Activated naive CD4-positive, alpha-beta T cell (primary cell): ENCODE measurements at places on chromosomes 7 and 10.

DNA sequence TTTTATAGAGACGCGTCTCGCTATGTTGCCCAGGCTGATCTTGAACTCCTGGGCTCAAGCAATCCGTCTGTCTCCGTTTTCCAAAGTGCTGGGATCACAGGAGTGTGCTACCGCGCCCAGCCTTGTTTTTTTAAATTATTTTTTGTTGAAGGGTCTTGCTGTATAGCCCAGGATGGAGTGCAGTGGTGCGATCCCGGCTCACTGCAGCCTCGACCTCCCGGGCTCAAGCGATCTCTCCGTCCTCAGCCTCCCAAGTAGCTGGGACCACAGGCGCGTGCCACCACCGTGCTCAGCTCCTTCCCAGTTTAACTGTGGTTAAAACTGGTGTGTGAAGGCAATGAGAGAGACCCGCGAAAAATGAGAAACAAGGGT is 11.0 kb upstream of the HNRNPF start:
- no peak for DNase-seq

- DNase-seq = no peak
Observed at GRCh38 chr7:41334071-41334862, 368.6 kb downstream of the INHBA start.

DNA sequence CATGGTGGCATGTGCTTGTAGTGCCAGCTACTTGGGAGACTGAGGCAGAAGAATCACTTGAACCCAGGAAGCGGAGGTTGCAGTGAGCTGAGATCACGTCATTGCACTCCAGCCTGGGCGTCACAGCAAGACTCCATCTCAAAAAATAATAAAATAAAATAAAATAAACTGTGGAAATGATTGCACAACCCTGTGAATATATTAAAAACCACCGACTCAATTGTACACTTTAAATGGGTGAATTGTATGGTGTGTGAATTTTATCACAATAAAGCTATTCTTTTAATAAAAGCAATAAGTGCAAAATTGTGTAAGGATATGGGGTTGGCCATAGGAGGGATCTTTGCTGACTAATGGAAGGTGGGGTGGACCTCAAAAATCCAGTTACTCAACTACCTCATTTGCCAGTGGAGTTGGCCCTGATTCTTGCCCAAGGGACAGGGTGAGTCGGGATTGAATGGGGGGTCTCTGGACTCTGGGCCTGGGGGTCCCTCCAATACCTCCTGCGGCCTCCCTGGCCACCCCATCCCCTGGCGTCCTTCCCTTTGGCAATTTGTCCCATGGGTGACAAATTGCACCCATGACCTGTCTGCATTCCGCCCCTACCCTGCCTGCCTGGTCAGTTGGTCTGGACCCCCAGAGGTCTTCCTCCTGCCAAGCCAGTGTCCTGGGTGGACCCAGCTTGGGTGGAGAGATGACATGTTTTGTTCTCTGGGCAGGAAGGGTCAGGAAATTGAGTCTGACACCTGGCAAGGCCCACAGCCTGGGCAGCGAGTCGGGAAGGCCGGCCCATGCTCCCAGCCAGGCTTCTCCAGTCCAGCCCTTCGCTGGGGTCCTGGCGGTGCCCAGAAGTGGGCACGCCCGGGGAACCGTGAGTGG is 61.7 kb upstream of the ELN start:
- no peak for DNase-seq

DNA sequence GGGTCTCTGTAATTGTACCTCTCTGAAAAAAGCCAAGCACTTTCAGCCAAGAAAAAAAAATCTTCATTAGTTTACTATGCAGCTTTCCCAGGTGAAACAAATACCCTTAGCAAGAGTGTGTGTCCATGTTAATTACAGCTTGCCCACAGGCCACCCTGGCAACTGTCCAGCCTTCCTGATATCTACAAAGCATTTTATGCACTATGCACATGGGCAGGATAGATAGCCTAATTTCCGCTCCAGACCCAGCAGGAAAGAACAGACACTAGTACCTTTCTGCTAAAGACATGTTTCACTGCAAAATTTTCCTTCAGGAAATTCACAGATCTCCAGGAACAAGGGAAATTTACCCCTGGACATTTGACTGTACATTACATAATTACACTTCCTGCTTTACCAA is 24.4 kb downstream of the CACNA2D1 start:
- DNase-seq = no peak

DNA sequence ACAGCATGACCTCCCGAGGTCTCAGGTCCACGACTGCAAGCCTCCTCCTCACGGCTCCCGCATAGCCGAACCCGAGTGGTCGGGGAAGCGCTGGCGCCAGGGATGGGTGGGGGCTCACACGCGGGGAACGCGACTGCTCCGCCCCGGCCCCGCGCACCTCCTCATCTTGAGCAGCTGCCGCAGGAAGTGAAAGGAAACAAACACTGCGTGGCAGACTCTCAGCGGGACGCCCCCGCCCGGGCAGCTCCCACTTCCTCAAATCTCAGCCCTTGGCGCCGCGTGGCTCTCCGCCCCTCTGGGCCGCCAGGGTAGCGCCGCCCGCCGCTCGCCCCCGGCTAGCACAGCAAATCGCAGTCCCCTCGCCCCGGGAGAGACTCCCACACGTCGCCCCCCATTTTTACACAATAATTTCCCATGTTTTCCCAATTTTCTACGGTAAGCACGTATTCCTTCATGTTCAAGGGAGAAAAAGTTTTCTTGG is at the start of gene TMEM243:
TSS of gene TMEM243 (minus strand) at position 188 of the 481 bp plus-strand sequence. CDS start 229 bp downstream, outside the sequence.
- peak; percentile 80 for DNase-seq

DNA sequence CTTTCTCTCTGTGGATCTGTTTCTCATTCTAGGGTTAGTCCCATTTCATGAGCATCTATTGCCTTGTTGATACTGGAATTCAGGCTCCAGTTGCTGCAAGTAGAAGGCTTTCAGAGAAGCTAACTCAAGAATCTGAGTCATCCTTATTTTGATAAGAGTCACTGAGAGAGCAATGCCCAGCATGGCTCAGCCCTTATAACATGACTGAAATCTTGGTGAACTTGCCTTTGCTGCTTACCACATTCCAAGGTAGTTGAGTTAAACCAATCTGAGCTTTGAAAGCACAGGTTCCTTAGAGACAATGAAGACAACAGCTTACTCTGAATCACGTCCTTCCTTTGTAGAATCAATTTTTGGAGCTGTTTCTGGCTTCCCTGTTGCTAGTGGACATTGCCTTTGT is 53.6 kb upstream of the CHCHD3 start:
- DNase-seq = no peak

DNA sequence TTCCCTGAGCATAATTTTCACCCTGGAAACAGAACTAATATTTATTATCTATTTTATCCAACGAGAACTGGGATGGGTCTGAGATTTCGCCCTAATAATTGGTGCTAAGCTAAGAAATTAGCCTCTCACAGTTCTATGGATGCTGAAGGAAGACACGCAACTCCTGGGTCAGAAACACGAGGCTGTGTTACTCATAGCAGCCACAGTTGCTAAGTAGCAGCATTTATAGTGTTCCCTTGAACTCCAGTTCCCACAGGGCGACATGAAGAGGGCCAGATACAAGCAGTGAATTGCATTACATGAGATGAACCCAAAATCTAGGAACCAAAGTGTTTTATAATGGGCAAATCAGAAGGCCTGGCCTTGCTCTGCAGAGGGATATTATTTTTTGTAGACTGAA is 109.8 kb upstream of the AGR3 start:
- no peak for DNase-seq

DNA sequence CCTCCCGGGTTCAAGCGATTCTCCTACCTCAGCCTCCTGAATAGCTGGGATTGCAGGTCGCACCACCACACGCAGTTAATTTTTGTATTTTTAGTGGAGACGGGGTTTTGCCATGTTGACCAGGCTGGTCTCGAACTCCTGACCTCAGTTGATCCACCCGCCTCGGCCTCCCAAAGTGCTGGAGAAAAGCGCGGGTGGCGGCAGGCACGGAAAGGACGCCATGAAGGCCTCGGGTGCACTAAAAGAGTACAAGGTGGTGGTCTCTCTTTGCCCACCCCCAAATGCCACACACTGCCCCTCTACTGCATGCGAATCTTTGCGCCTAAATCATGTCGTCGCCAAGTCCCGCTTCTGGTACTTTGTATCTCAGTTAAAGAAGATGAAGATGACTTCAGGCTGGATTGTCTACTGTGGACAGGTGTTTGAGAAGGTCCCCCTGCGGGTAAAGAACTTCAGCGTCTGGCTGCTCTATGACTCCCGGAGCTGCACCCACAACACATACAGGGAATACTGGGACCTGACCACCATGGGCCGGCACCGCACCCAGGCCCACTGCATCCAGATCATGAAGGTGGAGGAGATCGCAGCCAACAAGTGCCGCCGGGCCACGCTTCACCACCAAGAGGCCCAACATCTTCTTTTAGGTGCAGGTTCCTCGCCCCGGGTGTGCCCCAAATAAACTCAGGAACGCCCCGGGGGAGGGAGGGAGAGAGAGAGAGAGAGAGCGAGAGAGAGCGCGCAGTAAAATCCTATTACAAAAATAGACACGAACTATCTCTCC is 161.7 kb downstream of the HECW1 start:
- no peak for DNase-seq

GRCh38 chr10:33100781-33101391 is 142.9 kb upstream of the ITGB1 start:
- DNase-seq = no peak

DNA sequence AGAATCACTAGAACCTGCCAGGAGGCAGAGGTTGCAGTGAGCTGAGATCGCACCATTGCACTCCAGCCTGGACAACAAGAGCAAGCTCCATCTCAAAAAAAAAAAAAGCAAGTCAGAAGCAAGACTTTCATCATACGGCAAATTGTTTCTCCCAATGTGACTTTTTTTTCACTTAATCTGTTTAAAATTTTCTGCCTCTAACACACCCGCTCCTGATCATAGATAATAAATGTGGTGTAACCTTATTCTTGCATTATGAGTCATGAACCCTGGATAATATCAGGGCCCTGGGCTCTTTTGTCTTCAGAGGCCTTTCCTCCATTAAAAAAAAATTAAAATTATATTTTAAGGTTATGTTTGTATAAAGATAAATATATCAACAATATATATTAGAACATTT is 111.4 kb upstream of the JCAD start:
- no peak for DNase-seq

DNA sequence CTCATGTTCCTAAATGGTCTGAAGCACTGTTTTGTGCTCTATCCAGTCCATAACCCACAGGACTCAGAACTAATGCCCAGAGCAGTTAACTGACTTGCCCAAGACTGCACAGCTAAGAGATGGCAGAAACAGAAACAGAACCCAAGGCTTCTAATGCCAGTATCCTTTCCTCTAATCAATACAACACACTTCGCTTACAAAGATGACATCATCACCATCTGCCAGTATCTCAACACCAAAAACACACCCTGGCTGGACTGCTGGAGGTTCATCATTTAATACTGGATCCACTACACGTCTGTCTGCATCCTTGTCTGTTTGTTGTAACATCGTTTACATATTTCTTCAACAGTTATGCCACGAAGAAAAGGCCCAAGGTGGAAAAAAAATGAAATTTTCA is 165.3 kb downstream of the SFMBT2 start:
- DNase-seq = no peak

- no peak for DNase-seq
Observed at GRCh38 chr7:55651057-55651456, 78.8 kb upstream of the VOPP1 start.

DNA sequence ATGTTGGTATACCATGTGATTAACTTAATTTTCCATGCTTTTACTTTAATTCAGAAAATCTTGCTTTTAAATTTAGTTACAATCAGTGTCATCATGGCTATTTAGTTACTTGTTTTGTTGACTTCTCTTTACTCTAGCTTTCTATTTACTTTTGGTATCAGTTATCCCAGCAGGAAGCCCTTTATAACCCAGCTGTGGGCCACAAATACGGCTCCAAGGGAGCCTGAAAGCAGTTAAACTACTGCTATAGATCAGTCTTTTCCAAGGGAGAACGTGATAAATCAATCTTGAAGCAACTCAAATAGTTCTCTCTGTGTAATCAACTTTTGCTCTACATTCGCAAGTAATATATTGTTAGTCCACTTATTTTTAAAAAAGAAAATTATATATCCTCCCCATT is 287.4 kb downstream of the CACNA2D1 start:
- DNase-seq = no peak

DNA sequence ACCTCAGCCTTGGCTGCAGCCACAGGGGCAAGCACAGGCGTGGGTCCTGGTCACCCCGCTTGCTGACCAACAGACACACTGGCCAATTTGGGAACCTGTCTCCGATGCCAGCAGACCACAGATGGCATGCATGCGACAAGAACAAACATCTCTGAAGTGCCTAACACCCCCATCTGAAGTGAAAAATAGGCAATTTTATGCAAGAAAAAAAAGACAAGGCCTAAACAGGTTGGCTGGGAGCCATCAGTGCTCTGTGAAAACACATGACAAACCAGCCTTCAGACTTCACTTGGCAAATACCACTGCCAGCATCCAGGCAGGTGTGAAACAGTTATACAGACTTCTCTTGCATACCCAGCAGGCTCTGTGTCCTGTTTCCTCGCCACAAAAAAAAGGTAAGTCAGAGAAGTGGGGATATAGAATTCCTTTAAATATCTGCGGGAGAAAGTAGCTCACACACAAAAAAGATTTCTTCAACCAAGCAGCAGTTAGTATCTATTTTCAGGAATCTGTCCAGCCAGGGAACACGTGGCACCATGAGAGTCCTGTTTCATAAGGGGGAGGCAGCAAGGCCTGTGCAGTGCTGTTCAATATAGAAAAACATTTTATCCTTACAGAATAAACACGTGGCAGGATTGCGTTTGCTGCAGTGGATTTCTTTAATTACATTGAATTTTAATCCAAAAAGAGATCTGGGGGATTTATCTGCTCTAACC is 293.4 kb upstream of the MKLN1 start:
- no peak for DNase-seq

DNA sequence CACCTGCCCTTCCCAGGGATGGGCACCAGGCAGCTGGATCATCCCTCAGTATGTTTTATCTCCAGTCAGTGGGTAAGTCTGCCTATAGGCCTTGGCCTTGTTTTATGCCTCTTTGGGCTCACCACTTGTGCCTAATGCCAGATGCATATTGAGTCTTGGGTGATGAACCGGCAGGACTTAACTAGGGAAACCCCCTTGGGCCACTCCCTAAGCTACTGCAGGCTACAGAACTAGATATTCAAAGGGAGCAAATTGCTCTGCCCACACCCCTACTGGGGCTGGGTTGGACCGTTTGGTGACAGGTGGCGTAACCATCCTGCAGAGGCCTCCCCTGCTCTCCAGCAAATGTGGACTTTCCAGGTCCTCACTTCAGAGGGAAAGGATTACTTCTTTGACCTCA is 115.7 kb upstream of the GDF10 start:
- DNase-seq = no peak

GRCh38 chr7:76310102-76310957 is 7.9 kb downstream of the HSPB1 start:
- no peak for DNase-seq
